Esophagus squamous epithelium (tissue), 5 donors: ENCODE measurements at places on chromosomes 1 and 21.

DNA sequence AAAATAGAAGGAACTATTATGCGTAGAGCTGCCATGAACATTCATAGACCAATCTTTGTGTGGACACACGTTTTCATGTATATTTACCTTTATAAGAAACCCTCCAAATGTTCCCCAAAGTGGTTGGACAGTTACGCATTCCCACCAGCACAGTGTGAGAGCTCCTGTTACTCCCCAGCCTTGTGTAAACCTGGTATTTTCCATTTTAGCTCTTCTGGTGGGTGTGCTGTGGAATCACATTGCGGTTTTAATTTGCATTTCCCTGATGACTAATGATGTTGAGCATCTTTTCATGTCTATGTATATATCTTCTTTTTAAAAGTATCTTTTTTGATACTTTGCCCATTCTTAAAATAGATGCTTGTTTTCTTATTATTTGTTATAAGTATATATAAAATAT is 3.2 kb upstream of the UBASH3A start:
- no peak for DNase-seq

DNA sequence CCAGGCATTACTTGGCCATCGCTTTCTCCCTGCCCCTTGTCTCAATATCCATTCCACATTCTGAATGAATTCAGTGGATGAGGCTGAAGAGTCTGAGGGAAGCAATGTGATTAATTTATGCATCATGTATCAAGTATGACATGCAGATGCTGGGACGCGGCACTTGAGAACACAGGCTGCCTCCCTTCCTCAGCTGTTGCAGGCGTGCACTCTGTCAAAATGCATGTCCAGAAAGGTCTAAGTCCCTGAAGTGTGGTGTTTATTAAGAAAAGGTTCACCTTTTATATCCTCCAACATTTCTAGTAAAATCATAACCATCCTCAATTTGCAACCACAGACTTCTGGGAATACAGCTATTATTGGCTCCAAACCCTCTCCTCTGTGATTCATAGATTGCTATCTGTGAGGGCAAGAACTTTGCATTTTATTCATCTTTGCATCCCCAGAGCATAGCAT is 22.6 kb upstream of the RAB3GAP2 start:
- DNase-seq = no peak

GRCh38 chr1:209633335-209633997 is 18.8 kb downstream of the LAMB3 start:
- no peak for DNase-seq

- DNase-seq = no peak
Measured at GRCh38 chr21:31115249-31115648, 77.0 kb upstream of the KRTAP19-8 start.

DNA sequence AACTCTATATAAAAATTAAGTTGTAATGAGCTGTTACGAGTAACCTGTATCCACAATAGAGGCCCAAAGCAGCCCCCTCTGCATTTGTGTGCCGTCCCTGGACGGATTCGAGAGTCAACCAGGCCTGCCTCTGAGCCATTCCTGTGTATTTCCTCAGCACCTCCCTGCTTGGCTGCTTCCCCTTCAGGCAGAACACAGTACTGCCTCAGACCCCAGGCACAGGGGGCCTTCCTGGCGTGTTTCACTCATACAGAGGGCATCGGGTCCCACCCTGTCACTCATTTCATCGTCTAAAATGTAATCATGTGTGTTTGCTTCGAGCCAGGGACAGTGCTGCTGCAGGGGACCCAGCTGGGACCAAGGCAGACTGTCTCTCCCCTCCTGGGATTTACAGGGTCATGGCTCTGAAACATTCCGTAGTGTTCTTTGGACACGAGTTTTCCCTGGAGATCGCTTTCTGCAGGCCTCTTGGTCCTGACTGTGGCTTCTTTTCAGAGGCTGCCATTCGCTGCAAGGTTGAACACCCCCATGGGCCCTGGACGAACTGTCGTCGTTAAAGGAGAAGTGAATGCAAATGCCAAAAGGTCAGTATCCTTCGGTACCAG is 19.4 kb downstream of the LGALS8 start:
- no peak for DNase-seq
